ENCODE measurements at places on chromosomes 7 and 10.
A peak's percentile ranks its signal among the peaks of the same experiment; 100 is the strongest.

GRCh38 chr10:72186258-72186981 lies 29.4 kb upstream of the ANAPC16 start:
- DNase-seq = no peak

DNA sequence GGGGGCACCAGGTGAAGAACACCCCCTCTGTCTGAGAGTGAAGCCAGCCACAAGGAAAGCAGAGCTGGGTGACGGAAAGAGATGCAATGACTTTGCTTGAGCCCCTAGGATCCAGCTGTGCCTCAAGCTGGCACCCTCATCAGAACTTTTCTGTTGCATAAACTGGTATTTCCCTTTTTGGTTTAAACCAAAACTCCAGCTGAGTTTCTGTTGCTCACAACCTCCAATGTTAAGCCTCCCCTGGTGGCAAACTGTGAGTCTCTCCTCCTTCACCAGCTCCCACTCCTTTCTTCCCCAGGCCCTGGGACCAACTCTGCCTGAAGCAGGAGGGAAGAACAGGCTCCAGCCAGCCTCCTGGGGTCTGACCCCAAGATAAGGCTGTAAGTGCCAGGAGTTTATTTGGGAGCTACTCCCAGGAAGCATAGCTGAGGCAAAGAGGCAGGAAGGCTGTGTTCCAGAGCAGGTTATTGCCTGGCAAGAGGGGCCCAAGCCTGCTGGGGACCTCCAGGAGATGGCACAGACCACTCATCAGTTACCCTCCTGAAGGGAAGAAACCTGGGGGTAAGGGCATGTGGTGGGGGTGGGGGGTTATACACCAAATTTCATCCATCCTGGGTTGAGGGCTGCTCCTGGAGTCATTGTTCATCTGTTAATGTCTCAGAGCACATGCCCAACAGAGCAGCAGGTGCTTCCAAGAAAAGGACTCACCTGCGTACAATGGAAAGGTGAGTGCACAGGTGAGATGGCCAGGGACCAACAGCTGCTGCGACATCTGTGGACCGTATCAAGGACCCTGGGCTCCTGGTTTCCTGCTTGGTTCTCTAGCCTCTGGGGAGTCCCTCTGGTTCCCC lies 73.3 kb upstream of the NANOS1 start:
- no peak for DNase-seq

DNA sequence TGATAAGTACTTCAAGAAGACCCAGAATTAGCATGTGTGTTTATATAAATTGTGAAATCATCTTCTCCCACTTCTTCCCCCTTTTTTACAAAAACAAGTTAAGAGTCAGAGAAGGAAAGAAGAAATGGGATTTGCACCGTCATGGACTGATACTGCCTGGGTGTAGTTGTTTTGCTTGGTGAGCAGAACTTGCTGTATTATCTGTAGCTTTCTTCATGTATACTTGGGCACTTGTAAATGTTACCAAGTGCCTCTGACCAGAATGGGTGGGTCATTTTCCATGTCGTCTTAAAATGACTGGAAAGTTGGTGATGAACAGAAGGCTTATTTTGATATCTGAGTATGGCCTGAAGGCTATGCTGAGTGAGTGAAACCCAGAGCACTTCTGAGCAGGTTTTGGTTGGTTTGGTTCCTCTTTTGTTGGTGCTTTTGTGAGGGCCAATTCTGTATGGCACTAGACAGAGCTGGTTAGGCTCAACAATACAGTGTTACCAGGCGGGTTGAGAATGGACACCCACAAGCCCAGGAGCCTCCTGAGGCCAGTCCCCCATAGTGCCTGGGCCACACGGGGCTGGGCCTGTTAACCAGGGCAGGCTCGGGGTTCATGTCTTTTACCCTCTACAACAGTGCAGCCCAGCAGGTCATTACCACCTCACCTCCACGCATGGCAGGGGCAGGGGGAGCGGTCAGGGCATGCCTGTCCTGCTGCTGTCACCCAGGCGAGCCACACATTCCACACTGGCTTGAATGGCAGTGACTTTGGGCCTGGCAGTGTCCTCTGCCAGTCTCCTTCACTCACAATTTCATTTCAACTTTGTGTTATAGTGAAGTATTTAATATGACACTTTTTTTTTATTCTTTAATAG lies 115.1 kb downstream of the CCNY start:
- peak; percentile 66 for DNase-seq

- DNase-seq = no peak
Observed at GRCh38 chr7:37440738-37441385, 7.8 kb downstream of the ELMO1 start.

GRCh38 chr10:12993595-12993994 lies 7.9 kb downstream of the CCDC3 start:
- DNase-seq = no peak

GRCh38 chr10:45253183-45253914 lies 62.1 kb downstream of the OR13A1 start:
- DNase-seq = no peak

DNA sequence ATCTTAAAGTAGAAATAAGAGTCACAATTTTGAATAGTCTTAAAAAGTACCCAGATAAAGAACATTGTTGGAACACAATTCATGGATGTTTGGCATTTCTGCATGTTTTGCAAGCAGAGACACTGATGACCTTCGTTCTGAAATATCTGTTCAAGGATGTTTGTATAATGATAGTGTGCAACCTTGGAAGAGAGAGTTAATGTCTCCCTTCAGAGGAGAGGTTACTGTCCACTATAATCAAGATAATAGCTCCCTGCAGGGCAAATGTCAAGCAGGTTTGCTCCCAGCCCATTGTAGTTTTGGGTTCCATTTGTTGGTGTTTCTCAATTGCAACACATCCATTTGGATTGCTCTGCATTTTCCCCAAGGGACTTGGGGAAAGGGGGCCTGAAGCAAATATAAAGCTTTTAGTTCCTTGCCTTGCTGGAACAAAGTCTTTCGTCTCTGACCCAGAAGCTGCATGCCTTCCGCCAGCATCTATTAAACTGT lies 45.2 kb downstream of the COL1A2 start:
- DNase-seq = no peak

DNA sequence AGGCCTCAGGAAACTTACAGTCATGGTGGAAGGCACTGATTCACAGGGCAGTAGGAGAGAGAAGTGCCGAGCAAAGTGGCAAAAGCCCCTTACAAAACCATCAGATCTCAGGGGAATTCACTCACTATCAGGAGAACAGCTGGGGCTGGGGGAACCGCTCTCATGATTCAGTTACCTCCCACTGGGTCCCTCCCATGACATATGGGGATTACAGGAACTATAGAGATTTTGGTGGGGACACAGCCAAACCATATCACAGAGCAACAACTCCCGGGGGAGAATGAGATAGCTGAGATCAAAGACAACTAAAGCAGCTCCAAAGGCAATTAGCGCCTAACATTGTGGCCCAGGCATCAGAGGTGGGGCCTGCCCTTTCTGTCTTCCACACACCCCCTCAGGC lies 85.4 kb upstream of the VOPP1 start:
- DNase-seq = no peak

- no peak for DNase-seq
Observed at GRCh38 chr10:103514244-103514643, 20.7 kb downstream of the NEURL1 start.

GRCh38 chr10:126081841-126082466 lies 185.6 kb downstream of the FANK1 start:
- no peak for DNase-seq

DNA sequence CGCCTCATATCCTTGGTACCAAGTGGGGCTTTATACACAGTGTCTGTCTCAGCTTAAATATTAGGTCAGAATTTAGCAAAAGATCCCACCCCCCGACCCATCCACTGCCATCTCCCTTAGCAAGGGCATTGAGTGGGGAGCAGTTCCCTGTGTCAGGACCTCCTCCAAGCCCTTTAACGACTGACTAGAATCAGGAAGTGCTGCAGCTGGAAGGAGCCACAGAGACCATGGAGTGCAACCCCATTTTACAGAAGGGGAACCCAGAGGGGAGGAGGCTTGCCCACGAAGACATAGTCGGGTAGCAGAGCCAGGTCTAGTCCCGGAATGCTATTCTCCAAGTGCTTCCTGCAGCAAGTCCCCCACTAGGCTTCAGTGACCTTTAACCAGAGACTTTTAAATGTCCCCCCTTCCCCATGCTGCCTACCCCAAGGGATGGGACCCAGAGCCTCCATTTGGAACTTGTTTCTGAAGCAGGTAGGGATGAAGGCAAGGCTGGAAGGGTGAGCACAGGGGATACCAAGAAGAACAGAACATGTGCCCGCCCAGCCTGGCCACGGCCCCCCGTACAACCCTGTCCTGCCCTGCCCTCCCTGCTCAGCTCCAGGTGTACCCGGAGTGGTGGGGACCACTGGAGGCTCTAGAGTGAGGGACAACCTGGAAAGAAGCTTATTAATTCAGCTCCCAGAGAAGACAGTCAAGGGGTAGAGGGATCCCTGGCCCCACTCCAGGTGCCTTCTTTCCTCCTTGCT lies 41.3 kb downstream of the C10orf105 start:
- DNase-seq = no peak

DNA sequence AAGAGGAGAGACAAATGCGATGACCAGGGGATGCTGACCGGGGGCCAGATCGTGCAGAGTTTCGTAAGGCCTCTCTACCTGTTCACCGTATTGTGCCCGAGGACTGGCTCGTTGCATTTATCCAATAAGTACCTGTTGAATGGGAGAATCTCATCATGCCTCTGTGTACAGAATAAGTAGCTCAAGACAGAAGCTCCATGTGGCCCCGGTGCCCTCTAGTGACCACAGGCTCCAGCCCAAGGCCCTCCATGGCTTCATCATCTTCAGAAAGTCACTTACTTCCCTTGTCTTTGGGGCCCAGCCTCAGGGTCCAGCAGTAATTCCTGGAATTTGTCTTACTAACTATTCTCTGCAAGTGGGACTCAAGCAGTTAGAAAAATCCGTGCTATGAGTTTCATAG lies 151.0 kb downstream of the CHN2 start:
- DNase-seq = peak; percentile 32

GRCh38 chr7:36600869-36601530 lies 123.3 kb downstream of the AOAH start:
- DNase-seq = no peak

DNA sequence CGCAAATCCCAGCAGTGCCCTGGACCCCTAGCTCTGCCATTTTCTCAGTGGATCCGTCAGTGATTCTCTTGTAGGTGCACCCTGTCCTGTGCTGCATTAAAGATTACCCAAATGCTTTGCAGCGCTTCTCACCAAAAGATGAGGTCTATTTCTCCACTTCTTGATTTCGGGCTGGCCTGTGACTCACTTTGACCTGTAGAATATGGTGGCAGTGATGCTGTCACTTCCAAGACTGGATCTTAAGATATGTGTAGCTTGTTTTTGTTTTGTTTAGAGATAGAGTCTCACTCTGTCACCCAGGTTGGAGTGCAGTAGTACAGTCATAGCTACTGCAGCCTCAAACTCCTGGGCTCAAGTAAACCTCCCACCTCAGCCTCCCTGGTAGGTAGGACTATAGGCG lies 37.0 kb upstream of the ZMIZ1 start:
- DNase-seq = no peak

- no peak for DNase-seq
Observed at GRCh38 chr10:91879515-91880170, 29.6 kb downstream of the FGFBP3 start.

GRCh38 chr7:16667355-16667754 lies 21.4 kb downstream of the BZW2 start:
- DNase-seq = no peak

- no peak for DNase-seq
Observed at GRCh38 chr10:49158404-49158803, 24.6 kb upstream of the FAM170B start.

- no peak for DNase-seq
Observed at GRCh38 chr10:124004663-124005004, 88.8 kb downstream of the CHST15 start.

DNA sequence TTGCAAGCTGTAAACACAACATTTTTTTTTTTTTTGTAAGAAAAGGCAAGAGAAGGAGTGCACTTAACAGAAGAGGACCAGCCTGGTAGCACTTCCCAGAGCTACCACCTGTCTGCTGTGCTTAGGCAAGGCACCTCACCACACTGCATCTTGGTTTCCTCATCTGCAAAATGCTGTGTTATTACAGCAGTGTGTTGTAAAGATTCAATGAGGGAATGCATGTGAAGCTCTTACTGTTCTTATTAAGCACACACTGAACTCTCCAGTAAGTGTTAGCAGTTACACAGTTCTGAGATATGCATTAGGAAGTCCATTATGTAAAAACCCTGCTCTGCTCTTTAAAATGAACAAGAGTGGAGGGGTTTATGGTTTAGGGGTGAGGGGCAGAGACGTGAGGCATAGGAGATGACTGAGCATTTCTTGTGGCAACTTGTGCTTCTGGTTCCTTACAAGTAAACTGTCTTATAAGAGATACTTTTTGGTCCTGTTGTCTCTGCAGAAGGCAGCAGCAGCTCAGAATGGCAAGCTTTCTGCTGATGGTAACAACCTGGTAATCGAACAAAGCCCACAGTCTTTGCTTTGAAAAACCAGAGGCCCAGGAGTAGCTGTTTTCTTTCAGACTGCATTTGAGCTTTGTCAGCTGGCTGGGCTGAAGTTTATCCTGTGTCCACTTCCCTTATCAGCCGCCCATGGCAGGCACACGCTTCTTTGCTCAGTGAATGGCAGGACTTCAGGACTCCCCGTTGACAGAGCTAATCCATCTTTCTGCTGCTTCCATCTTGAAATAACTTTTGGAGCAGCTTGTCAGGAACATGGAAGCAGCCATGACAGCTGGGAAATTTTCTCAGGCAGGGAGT lies 98.8 kb upstream of the BMPER start:
- DNase-seq = no peak

DNA sequence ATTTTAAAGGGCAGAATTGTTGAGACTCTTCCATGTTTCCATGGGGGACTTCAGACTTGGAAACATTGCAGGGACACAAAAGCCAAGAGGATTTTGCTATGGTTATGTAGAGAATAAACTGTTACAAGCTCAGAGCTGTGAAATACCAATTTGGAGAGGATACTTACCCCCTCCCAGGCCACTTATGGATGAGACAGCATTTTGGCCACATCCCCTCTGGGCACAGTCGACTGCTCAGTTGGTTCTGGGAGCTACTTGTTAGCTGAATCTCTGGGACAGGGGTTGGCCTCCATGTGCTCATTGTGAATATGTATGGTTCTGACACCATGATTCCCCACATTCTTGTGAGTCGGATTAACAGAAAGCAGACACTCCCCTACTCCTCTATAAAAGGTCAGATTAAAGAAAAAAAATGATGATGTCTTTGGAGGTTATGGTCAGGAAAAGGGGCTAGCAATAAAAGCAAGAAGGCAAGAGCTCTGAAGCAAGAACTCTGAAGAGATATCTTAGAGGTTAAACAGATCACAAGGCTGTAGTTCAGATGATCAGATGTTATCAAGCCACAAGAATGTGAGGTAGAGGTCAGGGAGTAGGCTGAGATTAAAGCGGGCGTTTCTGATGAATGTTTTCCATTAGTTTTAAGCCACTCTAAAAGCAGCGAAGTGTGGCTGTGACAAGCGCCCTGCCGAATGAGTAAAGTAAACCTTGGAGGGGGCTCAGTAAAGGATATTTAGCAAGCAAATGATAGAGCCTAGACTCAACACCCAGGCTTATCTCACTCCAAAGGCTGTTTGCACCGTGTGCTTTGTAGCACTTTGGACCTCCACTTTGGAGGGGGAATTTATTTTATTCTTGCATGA lies 17.2 kb downstream of the STAMBPL1 start:
- no peak for DNase-seq

DNA sequence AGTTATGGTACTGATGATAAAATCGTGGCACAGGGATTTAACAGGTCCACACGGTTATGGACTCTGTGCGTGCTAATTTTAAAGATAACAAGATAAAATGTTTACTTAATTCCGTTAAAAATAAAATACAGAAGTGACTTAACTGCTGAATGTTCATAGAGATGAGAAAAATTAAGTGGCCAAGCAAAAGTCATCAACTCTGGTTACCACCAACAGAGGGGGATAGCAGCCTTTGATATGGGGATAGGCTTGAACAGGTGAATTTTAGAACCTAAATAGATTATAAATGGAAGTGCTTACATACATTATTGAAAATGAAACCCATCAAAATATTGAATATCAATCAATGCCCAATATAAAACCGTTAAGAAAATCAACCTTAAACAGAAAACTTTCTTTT lies 245.0 kb downstream of the WDR37 start:
- no peak for DNase-seq

All from RPMI8226 (cell line).